Renal cortical epithelial cell (primary cell): ENCODE measurements at places on chromosomes 6 and 20. TPM values are rescaled to one million over a fixed set of nuclear protein-coding genes. Genes with fewer than 3 reads are reported as not detected.

DNA sequence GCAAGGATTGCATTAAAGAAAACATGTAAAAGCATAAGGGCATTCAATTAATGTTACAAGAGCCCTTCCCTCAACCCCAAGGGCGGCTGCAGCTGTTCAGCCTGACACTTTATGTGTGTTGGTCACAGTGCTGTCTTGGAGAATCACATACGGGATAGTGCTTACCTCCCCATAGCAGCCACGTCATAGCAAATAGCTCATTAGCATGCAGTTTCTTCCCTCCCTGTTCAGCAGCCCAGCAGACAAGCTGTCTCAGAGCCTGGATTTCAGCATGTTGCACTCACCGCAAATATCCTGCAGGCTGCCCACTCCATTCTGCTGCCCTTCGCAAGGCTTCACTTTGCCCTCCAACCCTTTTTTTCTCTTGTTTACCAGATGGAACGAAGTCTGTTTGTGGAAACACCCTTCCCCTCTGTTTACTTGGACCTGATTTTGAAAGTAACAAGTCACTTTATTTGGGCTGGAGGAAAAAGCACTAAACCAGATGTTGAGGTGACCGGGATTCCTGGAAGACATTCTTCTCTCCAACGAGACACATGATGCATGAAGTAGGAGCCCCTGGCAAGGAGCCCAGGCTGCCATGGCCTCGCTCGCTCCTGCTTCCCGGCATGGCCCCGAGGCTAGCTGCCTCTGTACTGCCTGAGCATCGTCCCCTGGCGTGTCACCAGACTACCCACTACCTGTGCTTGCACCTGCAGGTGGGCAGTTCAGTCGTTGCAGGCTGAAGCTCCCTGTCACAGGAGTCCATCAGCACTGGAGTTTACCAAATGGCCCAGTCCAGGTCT is 151.6 kb upstream of the GMDS start:
- peak; percentile 74 for DNase-seq

- DNase-seq: no peak
Measured at GRCh38 chr20:63051911-63052310, 45.1 kb upstream of the BHLHE23 start.

- DNase-seq: no peak
Measured at GRCh38 chr6:68046756-68047155, 588.3 kb upstream of the ADGRB3 start.

Gene C20orf204
- total RNA-seq: 0.45 TPM in 1 of 2 replicates, not detected in the other

- peak; percentile 54 for DNase-seq
Measured at GRCh38 chr6:41706876-41707564, 28.4 kb downstream of the TFEB start.

Gene C20orf141
- total RNA-seq: not detected in 2 replicates

- no peak for DNase-seq
Measured at GRCh38 chr6:33432546-33432945, 12.7 kb downstream of the SYNGAP1 start.

Gene SUMO4
- 3.2 TPM in 1 of 2 replicates, not detected in the other for total RNA-seq

DNA sequence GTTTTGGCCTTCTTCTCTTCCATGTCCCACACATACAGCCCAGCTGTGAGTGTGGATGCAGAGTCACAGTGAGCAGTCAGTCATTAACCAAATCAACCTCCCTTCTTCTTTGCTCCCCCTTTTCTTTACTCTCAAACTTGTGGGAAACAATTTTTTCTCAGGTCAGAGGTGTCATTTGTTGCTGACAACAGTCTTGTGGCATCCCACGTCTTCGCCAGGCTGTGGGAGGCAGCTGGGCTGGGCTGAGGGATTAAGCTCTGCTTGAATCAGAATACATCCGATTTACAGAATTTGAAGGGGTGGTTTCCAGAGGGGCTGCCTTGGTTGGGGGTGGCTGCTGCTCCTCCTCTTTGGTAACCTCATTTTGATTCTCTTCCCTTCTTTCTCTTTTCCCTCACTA is 40.5 kb downstream of the SCGN start:
- peak; percentile 81 for DNase-seq

- DNase-seq: no peak
Measured at GRCh38 chr6:158409451-158409850, 97.2 kb downstream of the TULP4 start.

Gene VSTM2L
- 8.0 and 12.7 TPM in 2 replicates for total RNA-seq

GRCh38 chr6:36136034-36136433 is 5.7 kb downstream of the MAPK13 start:
- no peak for DNase-seq

Gene RIPOR3
- 0.35 and 0.65 TPM in 2 replicates for total RNA-seq

Gene PKIG
- total RNA-seq: 29.0 and 34.4 TPM in 2 replicates

Gene THBD
- total RNA-seq: 0.99 and 2.4 TPM in 2 replicates

DNA sequence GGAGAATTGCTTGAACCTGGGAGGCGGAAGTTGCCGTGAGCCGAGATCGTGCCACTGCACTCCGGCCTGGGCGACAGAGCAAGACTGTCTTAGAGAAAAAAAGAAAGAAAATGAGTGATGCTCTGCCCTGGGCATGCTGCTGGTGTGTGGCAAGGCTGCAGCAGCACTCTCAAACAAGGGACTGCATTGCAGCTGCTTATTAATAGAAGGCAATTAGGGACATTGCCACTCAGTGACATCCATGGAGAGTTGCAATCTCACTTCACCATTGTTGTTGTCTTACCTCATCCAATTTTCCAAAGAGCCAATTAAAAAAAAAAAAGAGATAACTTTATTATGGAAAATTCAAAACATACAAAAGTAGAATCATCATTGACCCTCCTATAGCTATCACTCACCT is 131.1 kb downstream of the LRRC1 start:
- no peak for DNase-seq

GRCh38 chr6:134021396-134022122 is 30.9 kb downstream of the SLC2A12 start:
- no peak for DNase-seq

- peak; percentile 4 for DNase-seq
Measured at GRCh38 chr20:7347409-7347808, 579.9 kb downstream of the BMP2 start.
